Stimulated activated CD8-positive, alpha-beta memory T cell treated with anti-CD3 and anti-CD28 coated beads, Interleukin-4, amount 100 ng/mL, for 1 hour (primary cell): ENCODE measurements at places on chromosomes 2 and 18.

DNA sequence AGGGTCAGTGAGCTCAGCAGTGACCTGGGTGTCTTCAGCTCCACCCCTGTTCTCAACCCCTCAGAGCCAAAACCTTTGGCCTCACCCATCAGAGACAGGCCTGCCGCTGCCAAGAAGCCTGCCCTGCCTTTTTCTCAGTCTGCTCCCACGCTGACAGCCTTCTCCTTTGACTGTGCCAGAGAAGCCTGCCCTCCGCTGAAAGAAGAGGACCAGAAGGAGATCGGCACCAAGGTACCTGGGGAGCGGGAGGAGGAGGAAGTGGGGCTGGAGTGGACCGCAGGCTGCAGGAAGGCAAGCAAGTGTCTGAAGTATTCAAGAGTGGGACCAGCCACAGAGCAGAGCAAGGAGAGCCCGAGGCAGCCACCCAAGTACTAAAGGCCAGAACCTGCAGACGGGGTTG, 33.2 kb downstream of the TOGARAM2 start:
- DNase-seq = no peak

DNA sequence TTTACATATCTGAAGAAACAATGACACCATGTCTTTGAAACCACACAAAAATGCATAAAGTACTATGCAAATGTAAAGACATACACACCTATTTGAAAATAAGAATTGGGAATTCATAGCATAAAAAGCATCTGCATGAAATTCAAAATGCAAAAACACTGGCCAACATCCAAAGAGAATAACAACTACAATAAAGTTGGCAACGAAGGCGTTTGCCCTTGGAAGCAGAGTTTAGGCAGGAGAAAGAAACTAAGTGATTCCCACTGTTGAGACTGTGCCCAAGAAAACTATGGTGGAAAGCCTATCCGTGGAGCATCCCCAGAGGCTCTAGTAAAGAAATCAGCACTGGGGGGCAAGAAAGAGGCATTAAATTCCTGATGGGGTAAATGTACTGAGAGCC, 292.8 kb downstream of the RIT2 start:
- no peak for DNase-seq

GRCh38 chr2:182826064-182826463, 40.4 kb downstream of the FRZB start:
- no peak for DNase-seq

- no peak for DNase-seq
These were observed 92.5 kb downstream of the DGKD start for GRCh38 chr2:233446606-233447305.

- DNase-seq = no peak
These were observed 182.9 kb downstream of the VWC2L start for GRCh38 chr2:214593727-214594126.

GRCh38 chr2:101305492-101306078, 2.9 kb downstream of the RNF149 start:
- DNase-seq = no peak

- DNase-seq = no peak
These were observed 80.5 kb upstream of the KIF5C start for GRCh38 chr2:148794558-148794957.

DNA sequence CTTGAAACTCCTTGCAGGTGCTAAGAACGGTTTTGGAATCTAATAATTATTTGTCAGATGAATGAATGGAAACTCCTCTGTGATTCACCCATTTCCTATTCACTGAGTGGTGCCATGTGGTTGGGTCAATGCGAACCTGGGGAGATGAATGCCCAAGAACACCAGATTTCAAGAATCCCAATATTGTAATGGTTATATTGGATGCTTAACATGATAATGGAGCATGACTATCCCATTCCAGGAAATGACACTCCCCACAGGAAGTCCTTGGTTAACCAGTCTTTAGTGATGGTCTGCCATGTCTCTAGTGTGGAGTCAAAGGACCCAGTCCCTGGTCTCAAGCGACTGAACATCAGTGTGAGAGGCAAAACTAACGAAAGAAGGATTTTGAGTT, 67.9 kb upstream of the ST3GAL5 start:
- DNase-seq = no peak

DNA sequence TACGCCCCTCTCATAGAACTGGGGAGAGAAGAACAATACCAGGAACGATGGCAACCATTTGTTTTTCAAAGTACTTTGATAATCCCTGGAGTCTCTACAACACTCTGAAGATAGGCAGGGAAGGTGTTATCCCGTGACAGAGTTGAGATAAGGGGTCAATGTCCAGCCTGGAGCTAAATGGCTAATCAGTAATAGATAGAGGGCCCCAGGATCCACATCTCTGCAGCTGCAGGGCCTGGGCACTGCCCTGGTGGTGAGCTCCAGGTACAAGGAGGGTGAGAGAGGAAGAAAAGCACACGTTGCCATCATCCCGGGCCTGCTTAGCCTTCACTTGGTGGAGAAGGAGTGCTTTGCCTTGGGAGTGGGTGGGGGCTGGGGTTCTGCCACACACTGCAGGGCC, 260.6 kb downstream of the PRKCE start:
- DNase-seq = no peak

DNA sequence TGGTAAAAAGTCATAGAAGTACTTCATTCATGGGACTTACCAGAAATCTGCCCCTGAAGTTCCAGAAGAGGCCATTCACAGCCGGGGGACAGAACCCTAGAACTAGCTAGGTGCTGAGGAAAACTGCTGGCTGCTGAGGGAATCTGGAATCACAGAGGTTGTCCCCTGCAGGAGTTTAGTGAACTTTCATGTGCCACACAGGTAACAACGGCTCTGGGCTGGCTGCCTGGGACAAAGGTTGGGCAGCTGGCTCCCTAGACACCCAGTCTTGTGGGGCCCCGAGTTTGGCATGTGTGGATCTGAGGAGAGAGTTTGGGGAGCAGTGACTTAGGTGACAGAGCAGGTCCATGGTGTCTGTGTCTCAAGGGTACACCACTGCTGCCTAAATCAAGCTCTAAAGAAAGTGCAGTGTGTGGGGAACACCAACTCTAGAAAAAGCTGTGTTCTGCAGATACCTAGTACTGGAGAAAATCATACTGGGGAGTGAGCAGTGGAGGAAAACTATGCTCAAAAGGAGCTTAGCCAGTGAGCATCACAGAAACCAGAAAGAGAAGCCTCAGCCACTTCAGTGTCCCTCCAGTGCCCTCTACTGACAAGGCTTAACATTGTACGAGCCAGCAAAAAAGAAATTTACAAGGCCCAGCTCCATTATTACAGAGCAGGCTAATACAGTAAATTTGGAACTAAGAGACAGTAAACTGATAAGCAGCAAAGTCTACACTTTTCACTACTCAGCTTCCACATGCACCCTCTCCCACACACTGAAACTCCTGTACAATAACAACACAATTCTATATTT, 15.2 kb downstream of the GALNT3 start:
- DNase-seq = no peak

DNA sequence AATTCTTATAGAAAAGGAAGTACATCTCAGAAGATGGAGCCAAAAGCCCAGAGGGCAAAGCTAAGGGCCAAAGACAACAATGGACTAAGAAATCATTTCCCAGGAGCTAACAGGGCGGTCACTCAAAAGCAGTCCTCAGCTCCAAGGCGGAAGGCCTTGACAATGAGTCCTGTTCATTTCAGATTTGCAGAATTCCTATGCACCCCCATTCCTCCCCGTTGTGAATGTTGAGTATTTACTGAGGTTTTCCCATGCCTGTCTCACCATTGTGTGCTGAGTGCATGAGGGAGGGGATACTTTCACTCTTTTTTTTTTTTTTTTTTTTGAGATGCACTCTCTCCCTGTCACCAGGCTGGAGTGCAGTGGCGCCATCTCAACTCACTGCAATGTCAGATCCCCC, 18.8 kb upstream of the DTNB start:
- no peak for DNase-seq
